ENCODE measurements at places on chromosomes 1 and 21.

- DNase-seq, result no peak
These were observed 49.6 kb downstream of the SLC37A1 start for GRCh38 chr21:42563261-42563660.

DNA sequence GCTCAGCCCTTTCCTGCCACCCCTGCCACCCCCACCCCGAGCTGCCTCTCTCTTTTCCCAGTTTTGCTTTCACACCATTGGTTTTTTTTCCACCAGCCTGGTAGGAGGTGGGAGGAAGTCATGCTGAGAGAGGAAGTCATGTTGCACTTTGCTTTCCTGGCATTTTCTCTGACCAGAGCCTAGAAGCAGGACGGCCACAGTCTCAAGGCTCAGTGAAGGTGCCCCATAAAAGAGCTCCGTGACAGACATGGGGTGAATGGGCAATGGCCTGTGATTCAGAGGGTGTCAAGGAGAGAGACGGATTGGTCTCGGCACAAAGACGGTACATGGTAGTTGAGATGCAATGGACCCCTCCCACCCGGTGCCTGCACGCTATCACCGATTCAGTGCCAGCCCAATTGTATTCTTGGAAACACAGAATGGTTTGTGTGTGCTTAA lies 42.1 kb upstream of the DMRTB1 start:
- no peak for DNase-seq

GRCh38 chr1:182977480-182977879 lies 24.5 kb upstream of the SHCBP1L start:
- DNase-seq, result no peak

DNA sequence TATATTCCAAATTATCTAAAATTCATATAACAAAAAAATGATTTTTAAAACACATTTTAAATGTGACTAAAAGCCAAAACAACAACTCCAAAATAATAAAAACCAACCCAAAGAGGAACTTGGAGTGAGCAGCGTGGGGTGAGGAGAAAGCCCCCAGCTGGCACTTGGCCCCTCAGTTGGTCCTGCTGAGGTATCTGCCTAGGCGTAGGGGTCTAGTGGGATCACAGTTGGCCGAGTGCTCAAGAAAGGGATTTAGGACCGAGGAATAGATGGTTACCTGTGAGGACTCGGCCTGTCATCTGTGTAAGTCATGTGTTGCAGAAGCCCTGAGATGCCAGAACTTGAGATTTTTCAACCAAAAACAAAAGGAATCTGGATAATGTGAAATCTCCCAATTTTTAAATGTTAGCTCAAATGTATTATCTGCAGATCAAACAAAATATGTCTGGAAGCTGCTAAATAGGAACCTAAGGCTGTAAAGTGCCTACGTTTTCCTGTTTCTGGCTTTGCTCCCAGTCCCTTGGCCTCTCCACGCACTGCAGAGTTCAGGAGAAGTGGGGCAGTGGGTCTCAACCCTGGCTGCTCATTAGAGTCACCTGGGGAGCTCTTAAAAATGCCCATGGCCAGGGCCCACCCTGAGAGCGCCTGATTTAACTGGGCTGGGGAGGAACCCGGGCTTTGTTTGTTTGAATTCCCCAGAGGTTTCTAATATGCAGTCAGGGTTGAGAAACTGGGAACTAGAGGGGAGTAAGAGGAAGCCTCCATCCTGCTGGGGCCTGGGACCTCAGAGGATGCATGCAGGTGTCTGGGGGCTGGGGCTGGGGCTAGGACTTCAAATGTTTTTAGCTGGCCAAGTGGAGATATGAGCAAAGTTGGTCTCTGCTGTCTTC lies 38.5 kb upstream of the LDLRAP1 start:
- no peak for DNase-seq

DNA sequence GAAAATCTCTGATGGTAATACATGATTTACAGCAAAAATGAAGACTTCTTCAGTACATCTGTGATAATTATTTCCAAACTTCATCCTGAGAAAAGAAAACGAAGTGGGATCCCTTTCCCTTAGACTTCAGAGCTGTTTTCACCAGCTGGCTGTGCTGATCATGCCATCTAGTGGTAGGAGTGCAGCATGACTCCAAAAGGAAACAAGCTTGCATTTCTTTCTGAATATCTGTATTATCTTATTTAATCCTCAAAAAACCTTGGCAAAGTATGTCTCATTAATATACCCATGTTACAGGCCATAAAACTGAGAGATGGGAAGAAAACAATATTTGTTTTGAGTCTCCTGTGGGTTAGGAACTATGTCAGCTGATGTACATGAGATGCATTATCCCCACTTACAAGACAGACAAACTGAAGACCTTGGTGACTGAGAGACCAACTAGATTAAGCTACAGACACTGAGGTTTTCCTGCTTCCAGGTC lies 9.8 kb upstream of the GJA8 start:
- peak; percentile 24 for DNase-seq

DNA sequence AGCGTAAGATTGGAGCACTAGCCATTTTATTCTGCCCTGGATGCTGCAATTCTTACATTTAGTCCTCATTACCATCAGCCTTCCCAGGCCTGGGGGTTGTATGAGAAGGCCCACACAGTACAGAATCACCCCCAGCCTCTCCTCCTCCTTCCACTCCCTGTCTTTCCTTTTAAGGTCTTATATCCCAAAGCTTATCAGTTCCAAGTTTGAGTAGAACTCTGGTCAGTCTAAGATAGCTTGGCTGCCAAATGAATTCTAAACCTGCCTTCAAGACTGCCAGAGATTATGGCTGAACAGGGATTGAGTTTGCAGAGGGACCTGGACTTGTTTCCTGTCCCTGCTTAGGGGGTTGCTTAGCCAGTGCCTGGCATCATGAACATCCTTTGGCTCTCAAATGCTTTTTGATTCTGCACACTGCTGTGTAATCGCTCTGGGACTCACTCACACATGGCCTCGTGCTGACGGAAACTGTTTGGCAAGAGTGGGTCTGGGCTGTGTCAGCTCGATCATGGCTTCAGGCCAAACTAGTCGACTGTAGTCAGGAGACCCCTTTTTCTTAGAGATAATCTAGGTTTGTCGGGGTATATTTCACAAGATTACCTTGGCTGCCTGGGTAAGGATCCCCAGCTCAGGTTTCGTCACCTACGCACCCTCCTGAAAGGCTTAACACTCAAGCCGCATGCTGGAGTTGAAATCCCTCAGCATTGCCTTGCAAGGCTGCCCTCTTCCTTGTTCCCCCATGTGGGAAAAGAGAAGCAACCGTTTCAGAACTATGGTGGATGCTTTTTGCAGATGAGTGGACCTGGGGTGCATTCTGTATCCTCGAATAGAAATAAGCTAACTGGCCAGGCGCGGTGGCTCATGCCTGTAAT lies 252.6 kb downstream of the NFIA start:
- no peak for DNase-seq

- no peak for DNase-seq
These were observed 193.0 kb downstream of the FASLG start for GRCh38 chr1:172851856-172852255.

DNA sequence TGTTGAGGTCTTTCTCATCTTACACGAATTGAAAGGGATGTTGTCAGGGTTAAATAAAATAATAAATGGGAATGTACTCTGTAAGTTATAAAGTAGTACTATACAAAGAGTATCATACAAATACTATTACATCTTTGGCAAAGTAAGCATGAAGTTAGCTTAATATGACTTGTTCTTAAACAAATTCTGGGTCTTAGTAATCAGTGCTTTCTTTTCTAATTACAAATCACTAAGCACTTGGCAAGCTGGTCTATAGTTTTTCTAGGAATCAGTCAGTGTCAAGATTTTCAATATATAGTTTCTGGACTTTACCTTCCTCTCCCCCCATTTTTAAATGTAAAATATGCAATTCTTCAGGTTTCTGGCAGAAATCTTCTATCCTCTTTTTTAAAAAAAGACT lies 6.9 kb downstream of the LYST start:
- DNase-seq, result no peak

- DNase-seq, result no peak
These were observed 139.5 kb downstream of the ZNF326 start for GRCh38 chr1:90134175-90134955.

GRCh38 chr1:94302497-94302896 lies 65.1 kb upstream of the ARHGAP29 start:
- no peak for DNase-seq

DNA sequence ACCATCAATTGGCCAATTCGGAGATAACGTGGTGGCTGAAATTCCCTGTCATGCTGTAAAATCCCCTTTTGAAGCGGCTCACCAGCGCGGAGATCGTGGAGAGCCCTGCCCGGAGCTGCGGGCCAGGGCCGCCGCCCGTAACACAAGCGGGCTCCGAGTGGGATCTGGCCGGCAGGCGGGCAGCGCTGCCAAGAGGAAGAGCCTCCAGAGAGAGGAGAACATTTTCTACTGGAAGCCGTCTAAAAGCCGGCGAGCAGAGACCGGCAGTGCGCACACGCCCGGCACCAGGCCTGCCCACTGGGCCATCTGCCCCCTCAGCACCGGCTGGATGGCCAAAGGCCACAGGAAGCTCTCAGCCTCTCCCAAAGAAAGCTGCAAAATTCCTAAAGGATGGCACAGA lies 15.5 kb downstream of the SSBP3 start:
- DNase-seq, result no peak

- no peak for DNase-seq
These were observed 3.4 kb downstream of the BLZF1 start for GRCh38 chr1:169371404-169371803.

DNA sequence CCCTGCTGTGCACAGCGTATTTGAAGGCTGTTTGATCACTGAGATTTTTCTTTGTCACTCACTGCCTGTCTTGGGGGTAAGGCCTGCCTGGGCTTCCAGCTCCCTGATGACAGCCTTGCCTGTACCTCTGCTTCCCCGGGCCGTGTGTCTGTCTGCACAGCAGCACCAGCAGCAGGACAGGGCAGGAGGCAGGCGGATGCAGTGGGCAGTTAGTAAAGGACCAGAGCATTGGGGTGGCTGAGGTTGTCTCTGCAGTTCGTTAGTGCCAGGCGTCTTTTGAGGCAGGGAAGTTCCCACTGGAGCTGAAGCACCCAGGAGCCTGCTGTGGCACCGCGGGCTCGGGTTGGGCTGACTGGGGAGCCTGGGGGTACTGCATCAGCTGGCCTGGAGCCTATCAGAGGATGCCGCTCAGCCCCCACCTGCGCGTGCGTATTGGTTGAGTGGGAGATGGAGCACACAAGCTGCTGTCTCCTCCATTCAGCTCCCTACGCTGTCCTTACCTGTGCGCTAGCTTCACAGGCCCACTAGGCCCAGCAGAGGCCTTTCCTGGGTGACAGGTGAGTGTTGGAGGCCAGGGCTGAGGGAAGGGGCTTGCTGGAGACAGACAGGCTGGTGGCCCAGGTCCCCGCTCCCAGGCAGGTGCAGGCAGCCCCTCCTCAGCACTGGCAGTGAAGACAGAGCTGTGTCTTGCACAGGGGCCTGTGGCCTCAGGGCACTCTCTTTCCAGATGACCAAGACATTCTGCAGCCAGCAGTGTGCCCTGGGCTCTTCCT lies 28.2 kb downstream of the SNAP47 start:
- DNase-seq, result no peak

DNA sequence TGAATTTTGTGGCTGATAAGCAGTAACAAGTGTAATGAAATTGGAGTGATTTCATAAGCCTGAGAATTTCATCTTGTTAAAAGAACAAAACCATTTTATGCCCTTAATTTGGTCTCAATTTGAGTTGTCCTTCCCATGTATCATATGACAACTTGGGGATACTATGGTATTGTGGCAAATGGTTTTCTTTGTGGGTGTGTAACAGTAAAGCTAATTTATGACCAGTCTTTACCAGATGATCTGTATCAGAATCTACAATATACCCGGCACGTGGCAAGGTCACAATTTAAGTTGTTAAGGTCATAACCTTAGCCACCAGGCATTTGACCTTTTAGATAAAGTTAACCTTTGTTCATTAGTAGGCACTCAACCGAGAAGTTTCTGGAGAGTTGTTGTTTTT lies 9.1 kb downstream of the NFIA start:
- no peak for DNase-seq

GRCh38 chr1:234772345-234773147 lies 162.6 kb upstream of the IRF2BP2 start:
- peak; percentile 96 for DNase-seq

DNA sequence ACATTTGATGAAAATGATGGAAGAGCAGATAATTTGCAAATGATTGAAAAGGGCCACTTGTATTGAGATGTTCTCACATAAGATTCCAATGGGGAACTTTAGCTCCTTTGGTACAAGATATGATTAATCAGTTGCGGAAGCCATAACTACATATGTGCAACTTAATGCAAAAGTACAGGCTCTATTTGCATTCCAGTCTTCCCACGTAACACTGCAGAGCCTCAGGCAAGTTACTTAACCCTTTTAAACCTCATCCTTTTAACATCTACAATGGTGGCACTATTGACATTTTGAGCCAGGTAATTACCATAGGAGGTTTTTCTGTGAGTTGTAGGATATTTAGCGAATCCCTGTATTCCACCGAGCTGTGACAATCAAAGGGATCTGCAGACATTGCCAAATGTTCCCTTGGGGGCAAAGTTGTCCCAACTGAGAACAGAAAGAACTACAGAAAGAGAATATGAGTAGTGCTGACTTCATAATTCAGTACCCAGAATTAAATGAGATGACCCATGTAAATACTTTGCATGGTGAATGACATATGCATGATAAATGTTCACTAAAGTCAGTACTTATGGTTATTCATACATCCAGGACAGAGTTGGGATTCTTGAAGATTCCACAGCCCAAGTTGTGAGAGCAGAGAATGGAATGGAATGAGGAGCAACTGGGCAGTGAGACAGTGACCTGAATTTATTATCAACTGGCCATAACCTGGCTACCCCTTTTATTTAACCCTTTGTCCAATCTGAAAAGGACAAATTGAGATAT lies 62.6 kb downstream of the SPAG17 start:
- DNase-seq, result no peak

GRCh38 chr1:39490596-39491145 lies 765 bp upstream of the BMP8A start:
- DNase-seq, result no peak

- no peak for DNase-seq
These were observed 77.1 kb upstream of the KCTD3 start for GRCh38 chr1:215489771-215490565.

DNA sequence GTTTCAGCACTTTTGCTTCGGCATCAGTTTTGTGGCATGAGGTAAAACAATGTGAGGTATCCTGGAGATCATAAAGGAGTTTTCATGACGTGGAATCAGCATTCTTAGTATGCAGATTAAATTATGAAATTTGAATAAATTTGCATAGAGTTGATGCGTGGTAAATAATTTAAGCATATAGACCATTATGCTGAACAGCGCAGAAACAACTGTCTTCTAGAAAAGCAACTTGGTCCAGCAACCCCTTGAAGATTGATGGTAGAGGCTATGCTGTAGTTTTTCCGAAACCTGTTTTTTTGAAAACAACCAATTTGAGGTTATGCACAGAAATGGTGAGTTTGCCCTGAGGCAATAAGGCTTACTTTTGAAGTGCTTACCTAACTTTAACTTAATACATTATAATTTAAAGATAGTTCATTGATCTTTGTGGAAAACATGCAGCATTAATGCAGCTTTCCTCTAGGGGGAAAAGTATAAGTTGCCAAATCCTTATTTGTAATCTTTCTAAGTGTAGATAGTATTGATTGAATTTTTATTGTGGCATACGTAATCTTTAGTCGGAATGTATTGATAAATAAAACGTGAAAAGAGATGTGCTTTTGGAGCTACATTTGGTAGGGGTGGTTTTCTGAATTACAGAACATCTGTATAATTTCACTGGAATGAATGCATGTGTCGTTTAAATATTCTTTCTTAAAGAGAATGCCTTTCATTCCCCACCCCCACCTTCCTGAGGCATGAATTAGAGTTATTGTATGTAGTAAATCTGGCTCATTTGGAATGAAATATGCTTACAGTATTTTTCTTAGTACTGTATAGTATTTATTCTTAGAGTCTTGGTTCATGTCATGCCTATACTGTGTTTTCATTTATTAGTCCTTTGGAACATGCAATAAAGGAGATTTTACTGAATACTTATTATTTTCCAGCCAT lies 3.8 kb downstream of the PRDM2 start:
- DNase-seq, result no peak
